Glutamatergic neuron (in vitro differentiated cells): ENCODE measurements at places on chromosomes 13 and 19. TPM values are rescaled to one million over a fixed set of nuclear protein-coding genes. Genes with fewer than 3 reads are reported as not detected.

The C19orf33 gene
- total RNA-seq: 1.1 TPM

The KIRREL2 gene
- 47.1 TPM for total RNA-seq

The SLC25A23 gene
- 30.2 TPM for total RNA-seq

The NCAN gene
- 186 TPM for total RNA-seq

The ADM5 gene
- total RNA-seq: 3.2 TPM

The GET3 gene
- 49.3 TPM for total RNA-seq

The CRX gene
- not detected for total RNA-seq

The CYP4F8 gene
- total RNA-seq: not detected

The PRR36 gene
- 37.4 TPM for total RNA-seq

GRCh38 chr13:30752201-30752797 lies 17.0 kb downstream of the ALOX5AP start:
- peak overlapping the region; percentile 99 for H3K27ac ChIP-seq
- peaks cover 15% of the 10 kb centered on the region for H3K27me3 ChIP-seq
- DNase-seq: peak; percentile 82
- H3K4me1 ChIP-seq: peaks cover 51% of the 10 kb centered on the region

GRCh38 chr13:28412981-28413380 lies 81.9 kb downstream of the FLT1 start:
- no peak for DNase-seq
- H3K36me3 ChIP-seq: no peaks in the 10 kb centered on the region
- no peak overlapping the region for H3K4me3 ChIP-seq
- H3K4me1 ChIP-seq: peaks cover 25% of the 10 kb centered on the region
- H3K27me3 ChIP-seq: no peaks in the 10 kb centered on the region
- H3K27ac ChIP-seq: no peak overlapping the region

GRCh38 chr13:112653071-112653470 lies 36.8 kb upstream of the ATP11A start:
- H3K4me3 ChIP-seq: no peak overlapping the region
- peaks cover 2% of the 10 kb centered on the region for H3K27me3 ChIP-seq
- peaks cover 15% of the 10 kb centered on the region for H3K4me1 ChIP-seq
- H3K36me3 ChIP-seq: no peaks in the 10 kb centered on the region
- no peak overlapping the region for H3K27ac ChIP-seq
- no peak for DNase-seq

DNA sequence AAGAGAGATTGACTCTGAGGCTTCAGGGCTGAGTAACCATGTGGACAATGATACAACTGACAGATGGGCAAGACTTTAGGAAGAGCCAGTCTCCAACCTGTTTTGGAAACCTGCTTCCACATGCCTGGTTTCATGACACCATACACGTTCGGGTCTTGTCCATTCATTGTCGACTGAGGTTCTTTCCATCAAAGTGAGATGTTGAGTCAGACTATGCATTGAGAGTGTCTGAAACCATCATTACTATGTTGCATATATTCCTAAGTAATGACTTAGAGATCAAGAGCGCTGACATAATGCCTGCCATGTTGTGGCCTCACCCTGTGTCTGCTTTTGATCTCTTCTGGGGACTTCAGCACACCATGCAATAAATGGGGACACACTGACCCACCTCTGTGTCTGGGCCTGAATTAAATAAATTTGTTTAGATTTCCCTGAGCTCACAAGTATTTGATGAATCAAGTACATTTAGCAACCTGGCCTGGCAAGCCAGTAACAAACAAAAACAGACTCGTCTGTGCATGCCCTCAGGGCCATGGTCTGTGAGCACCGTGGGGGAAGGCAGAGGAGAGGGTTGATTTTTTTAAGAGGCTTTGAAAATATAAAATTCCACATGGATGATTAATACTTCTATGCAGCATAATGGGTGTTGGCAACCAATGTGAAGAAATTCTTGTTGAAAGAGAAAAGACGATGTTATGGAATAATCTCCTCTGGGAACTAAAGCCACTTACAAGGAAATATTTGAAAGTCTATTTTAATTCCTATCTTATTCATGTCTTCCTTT lies 49.9 kb upstream of the UBAC2 start:
- H3K27me3 ChIP-seq: no peaks in the 10 kb centered on the region
- H3K36me3 ChIP-seq: no peaks in the 10 kb centered on the region
- DNase-seq: no peak
- H3K4me3 ChIP-seq: no peak overlapping the region

DNA sequence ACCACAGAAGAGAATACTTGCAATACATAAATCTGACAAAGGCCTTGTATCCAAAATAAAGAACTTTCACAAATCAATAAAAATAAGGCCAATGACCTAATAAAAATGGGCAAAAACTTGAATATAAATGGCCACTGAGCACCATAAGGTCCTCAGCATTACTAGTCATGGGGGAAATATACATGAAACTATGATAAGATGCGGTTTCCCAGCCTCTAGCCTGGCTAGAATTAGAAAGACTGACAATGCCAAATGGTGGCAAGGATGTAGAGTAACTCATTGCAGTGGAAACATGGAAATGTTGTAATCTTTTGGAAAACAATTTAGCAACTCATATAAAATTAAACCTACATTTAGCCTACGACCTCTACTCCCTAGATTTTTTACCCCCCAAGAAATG lies 227.1 kb downstream of the GGACT start:
- H3K4me3 ChIP-seq: no peak overlapping the region
- H3K4me1 ChIP-seq: peaks cover 12% of the 10 kb centered on the region
- no peak overlapping the region for H3K27ac ChIP-seq

- no peaks in the 10 kb centered on the region for H3K36me3 ChIP-seq
- peaks cover 8% of the 10 kb centered on the region for H3K4me1 ChIP-seq
- no peak overlapping the region for H3K4me3 ChIP-seq
- no peak for DNase-seq
Observed at GRCh38 chr19:14366529-14366928, 14.7 kb upstream of the ADGRE5 start.

DNA sequence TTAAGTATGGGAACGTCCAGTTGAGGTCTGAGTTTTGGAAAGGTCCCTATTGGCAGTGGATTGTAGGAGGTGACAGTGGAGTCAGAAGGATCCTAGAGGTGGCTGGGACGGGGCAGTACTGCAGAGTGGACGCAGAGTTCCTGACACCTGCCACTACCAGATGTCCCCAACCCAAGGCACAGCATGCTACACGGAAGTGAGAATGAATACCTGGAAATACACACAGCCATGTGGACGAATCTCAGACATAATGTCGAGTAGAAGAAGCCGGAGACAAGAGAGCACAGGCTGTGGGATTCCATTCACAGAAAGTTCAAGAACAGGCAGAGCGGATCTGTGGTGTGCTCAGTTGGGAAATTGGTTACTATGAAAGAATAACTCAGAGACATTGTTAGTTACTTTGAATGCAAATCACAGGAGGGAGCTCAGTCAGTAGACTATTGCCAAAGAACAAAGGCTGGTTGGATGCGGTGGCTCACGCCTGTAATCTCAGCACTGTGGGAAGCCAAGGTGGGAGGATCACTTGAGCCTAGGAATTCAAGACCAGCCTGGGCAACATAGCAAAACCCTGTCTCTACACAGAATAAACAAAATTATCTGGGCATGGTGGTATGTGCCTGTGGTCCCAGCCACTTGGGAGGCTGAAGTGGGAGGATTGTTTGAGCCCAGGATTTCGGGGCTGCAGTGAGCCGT lies 37.4 kb downstream of the RYR1 start:
- H3K27me3 ChIP-seq: peaks cover 3% of the 10 kb centered on the region
- H3K4me1 ChIP-seq: no peaks in the 10 kb centered on the region
- no peak for DNase-seq
- H3K4me3 ChIP-seq: no peak overlapping the region
- H3K27ac ChIP-seq: no peak overlapping the region

- H3K27me3 ChIP-seq: peaks cover 24% of the 10 kb centered on the region
- H3K27ac ChIP-seq: peak overlapping the region; percentile 15
- H3K4me3 ChIP-seq: peak overlapping the region; percentile 87
- peaks cover 3% of the 10 kb centered on the region for H3K36me3 ChIP-seq
- peaks cover 17% of the 10 kb centered on the region for H3K4me1 ChIP-seq
- DNase-seq: no peak
Observed at GRCh38 chr19:55341595-55342531, 2.2 kb downstream of the KMT5C start.

DNA sequence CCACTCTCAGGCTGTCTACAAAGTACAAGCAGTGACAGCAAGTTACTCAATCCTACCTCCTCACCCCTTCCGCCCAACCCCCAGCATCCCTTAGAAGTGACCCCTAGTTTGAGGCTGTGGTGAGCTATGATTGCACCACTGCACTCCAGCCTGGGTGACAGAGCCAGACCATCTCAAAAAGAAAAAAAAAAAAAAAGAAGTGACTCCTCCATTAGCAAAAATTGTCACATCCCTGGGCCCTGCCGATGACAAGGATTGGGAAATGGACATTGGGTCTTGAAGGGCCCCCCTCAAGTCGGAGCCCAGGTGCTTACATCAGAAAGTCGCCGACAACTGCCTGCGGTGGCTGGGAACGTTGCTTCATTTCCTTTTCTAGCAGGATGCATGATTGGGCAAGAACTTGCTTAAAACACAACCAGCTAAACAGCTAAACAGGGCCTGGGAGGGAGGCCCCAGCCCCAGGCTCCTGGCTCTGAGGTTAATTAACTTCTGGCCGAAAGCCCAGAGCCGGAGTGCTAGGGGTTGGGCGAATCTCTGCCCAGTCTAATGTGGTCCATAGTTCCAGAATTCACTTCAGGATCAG lies 15.3 kb downstream of the RAB3D start:
- DNase-seq: no peak
- H3K27me3 ChIP-seq: peaks cover 7% of the 10 kb centered on the region
- H3K36me3 ChIP-seq: no peaks in the 10 kb centered on the region
- peaks cover 9% of the 10 kb centered on the region for H3K4me1 ChIP-seq
- no peak overlapping the region for H3K4me3 ChIP-seq

GRCh38 chr13:67763384-67763783 lies 533.2 kb upstream of the PCDH9 start:
- DNase-seq: no peak
- H3K27me3 ChIP-seq: no peaks in the 10 kb centered on the region
- no peak overlapping the region for H3K27ac ChIP-seq
- H3K4me1 ChIP-seq: no peaks in the 10 kb centered on the region
- no peaks in the 10 kb centered on the region for H3K36me3 ChIP-seq

GRCh38 chr19:46927106-46927505 lies 66.3 kb downstream of the ARHGAP35 start:
- H3K27ac ChIP-seq: peak overlapping the region; percentile 24
- peaks cover 43% of the 10 kb centered on the region for H3K4me1 ChIP-seq
- peak overlapping the region; percentile 65 for H3K4me3 ChIP-seq
- DNase-seq: no peak
- H3K36me3 ChIP-seq: peaks cover 7% of the 10 kb centered on the region
- peaks cover 7% of the 10 kb centered on the region for H3K27me3 ChIP-seq

- H3K27me3 ChIP-seq: peaks cover 12% of the 10 kb centered on the region
- peak overlapping the region; percentile 91 for H3K27ac ChIP-seq
- H3K4me3 ChIP-seq: peak overlapping the region; percentile 77
- peaks cover 3% of the 10 kb centered on the region for H3K4me1 ChIP-seq
- peak; percentile 90 for DNase-seq
Observed at GRCh38 chr19:461721-462551, 1.1 kb upstream of the SHC2 start.

GRCh38 chr13:112773601-112774447 lies 84.0 kb downstream of the ATP11A start:
- peak; percentile 13 for DNase-seq
- peaks cover 4% of the 10 kb centered on the region for H3K36me3 ChIP-seq
- H3K27ac ChIP-seq: peak overlapping the region; percentile 17
- peaks cover 51% of the 10 kb centered on the region for H3K4me1 ChIP-seq
- H3K27me3 ChIP-seq: peaks cover 16% of the 10 kb centered on the region

DNA sequence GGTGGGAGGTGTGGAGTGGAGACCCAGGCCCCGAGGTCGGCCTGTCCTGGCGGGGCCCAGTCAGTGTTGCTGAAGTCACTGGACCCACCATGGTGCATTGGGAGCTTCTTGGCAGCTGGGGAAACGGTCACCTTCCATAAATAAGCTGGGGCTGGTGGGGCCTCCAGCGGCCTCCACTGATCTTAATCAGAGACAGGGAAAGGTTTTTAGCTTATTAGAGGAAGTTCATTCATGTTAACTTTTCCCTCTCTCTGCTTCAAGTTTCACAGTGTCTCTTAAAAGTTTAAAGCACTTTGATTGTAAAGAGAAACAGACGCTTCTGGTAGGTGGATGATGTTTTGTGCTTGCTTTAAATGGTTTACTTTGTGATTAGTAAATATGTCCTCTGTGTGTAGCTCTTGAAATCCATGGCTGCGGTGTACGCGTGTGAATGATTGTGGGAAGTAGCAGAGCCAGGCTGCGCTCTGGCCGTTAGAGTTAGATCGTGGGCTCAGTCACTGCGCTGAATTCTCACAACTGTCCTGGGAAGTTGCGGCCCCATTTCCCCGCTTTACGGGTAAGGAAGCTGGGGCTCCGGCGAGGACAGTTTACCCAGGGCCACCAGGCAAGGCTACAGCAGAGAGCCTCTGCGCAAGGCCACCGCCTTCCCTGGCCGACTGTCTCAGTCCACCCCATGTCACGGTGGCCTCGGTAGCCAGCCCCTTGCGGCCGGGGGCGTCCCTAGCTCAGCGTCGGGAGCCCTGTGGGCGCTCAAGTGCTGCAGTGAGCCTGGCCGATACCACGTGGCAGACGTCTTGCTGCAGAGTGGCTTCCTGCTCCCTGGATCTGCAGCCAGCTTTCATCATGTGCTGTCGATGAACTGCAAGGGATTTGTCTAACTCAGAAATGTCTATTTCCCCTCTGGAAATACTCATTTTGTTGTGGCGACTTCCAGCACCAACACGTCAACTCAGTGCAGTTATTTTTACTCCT lies 16.5 kb upstream of the NDUFS7 start:
- no peak overlapping the region for H3K4me3 ChIP-seq
- no peaks in the 10 kb centered on the region for H3K27me3 ChIP-seq
- H3K27ac ChIP-seq: peak overlapping the region; percentile 23
- no peak for DNase-seq
- peaks cover 4% of the 10 kb centered on the region for H3K4me1 ChIP-seq

- H3K27ac ChIP-seq: no peak overlapping the region
- DNase-seq: no peak
- peaks cover under 1% of the 10 kb centered on the region for H3K27me3 ChIP-seq
- no peaks in the 10 kb centered on the region for H3K36me3 ChIP-seq
- H3K4me3 ChIP-seq: no peak overlapping the region
Observed at GRCh38 chr19:4878491-4878968, 11.1 kb upstream of the PLIN3 start.

DNA sequence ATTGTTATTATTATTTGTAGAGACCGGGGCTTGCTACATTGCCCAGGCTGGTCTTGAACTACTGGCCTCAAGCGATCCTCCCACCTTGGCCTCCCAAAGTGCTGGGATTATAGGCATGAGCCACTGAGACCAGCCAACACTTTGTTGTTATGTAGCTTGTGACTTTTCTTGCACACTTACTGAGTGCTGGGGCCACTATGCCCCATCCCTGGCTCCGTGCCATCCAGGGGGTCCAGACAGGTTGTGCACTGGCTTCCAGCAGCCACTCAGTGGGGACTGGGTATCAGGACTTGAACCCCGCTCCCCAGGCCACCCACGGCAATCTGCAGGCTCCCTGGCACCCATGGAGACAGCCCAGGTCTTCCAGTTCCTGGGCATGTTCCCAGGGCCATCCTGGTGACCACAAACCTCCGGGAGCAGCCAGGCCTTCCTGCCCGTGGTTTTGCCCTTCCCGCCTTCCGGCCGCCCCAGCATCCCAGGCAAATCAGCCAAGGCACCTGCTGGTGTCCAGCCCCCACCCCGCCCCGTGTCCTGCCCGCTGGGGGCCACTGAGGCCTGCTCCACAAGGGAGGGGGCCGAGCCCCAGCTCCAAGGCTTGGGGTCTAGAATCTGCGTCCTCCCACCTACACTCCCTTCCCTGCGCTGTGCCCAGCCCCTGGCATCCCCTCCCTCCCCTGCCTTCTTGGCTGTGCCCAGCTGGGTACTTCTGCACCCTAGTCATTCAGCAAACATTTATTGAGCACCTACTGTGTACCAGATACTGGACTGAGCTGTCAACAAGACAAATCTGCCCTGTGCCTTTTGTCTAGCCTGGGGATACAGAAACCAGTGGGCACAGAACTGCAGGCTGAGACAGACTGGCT lies 23.7 kb upstream of the SEMA6B start:
- no peak for DNase-seq
- H3K4me1 ChIP-seq: peaks cover 19% of the 10 kb centered on the region
- H3K36me3 ChIP-seq: no peaks in the 10 kb centered on the region
- H3K4me3 ChIP-seq: no peak overlapping the region
- H3K27me3 ChIP-seq: peaks cover 20% of the 10 kb centered on the region
